Cerebellum (tissue), 4 donors: ENCODE measurements at places on chromosomes 2 and 18.

GRCh38 chr2:134975281-134976009 is 56.8 kb downstream of the CCNT2 start:
- no peak for DNase-seq

- DNase-seq = peak; percentile 50
These were observed 22.4 kb upstream of the RMP24 start for GRCh38 chr18:35949903-35950627.

GRCh38 chr2:213932-214693 is 49.7 kb downstream of the SH3YL1 start:
- DNase-seq = peak; percentile 36

DNA sequence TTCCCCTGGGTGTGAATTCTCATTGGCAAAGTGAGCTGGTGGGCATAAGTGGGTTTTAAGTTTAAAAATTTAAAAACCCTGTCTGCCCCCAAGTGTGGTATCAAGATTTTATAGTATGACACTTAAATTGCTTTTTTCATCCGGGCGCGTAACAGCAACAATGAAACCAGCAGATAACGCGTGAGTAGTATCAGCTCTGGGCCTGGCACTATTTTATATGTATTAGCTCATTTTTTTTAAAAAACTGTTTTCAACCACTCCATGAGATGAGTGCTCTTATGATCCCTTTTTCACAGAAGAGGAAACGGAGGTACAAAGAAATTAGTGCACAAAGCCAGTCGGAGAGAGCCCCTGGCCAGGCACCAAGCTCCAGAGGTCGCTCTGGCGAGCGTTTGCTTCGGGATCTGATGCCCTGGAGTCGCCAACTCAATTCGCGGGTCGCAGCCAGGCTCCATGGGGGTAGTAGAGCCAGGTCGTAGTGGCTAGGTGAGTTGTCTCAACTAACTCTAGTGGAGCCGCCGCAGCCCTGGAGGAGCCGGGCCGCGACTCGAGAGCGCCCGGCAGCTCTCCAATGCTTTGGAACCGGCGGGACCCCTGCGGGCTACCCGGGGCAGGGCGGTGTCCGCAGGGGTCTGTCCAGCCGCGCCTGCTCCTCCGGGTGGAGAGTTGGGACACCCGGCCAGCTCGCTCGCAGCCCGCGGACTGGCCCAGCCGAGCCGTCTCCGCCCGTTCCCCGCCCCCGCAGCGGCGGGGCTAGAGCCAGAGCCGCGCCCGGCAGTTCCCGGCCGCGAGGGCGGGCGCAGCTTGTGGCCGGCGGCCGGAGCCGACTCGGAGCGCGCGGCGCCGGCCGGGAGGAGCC is at the start of gene IL1R1:
TSS of gene IL1R1 (plus strand) at position 777 of the 859 bp plus-strand sequence. CDS start 14,979 bp downstream, outside the sequence.
- DNase-seq = peak; percentile 15

- no peak for DNase-seq
These were observed 194.7 kb downstream of the KLHL29 start for GRCh38 chr2:23579674-23580073.

GRCh38 chr2:209091056-209091455 is 332.8 kb upstream of the MAP2 start:
- no peak for DNase-seq

- DNase-seq = no peak
These were observed 1.1 kb downstream of the SCG2 start for GRCh38 chr2:223601018-223601417.

GRCh38 chr2:62231541-62231940 is 35.6 kb downstream of the B3GNT2 start:
- no peak for DNase-seq

DNA sequence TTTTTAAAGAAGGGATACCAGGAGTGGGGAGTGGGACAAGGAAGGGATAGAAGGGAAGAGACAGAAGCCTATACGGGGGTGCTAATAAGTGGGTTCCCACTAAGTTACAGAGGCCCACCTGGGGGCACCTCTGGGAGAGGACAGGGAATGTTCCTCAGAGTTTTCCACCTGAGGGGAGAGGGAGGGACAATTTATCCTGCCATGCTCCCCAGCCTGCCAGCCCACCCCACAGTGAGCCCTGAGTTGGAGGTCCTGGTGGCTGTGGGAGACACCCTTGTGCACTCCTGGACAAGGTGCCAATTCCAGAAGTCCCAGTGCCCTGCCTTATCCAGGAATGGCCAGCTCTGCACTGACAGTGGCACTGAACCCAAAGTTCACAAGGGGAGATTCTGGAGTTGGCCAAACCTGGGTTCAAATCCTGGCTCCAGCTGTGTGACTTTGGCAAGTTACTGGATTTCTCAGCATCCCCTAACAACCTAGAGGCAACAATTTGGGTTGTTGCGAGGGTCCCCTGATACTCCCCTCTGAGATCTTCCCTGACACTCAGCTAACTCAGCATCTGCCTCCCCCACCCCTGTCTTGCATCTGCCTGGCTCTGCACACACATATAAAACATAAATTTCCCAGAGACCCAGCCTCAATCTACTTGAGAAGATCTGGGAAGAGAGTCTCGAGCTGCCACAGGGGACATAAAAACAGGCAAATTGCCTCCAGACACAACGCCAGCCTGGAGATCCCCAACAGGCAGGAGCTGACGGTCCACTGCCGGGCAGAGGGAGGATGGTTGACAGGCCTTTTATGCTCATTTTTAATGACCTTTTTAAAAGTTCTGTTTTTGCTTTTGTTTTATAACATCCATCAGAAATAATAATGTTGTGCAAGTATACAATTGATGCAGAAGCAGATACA is 98.7 kb upstream of the ST3GAL5 start:
- no peak for DNase-seq

- no peak for DNase-seq
These were observed 11.7 kb downstream of the TGIF1 start for GRCh38 chr18:3461704-3462103.

GRCh38 chr18:44747157-44747556 is 66.5 kb downstream of the SETBP1 start:
- DNase-seq = no peak

DNA sequence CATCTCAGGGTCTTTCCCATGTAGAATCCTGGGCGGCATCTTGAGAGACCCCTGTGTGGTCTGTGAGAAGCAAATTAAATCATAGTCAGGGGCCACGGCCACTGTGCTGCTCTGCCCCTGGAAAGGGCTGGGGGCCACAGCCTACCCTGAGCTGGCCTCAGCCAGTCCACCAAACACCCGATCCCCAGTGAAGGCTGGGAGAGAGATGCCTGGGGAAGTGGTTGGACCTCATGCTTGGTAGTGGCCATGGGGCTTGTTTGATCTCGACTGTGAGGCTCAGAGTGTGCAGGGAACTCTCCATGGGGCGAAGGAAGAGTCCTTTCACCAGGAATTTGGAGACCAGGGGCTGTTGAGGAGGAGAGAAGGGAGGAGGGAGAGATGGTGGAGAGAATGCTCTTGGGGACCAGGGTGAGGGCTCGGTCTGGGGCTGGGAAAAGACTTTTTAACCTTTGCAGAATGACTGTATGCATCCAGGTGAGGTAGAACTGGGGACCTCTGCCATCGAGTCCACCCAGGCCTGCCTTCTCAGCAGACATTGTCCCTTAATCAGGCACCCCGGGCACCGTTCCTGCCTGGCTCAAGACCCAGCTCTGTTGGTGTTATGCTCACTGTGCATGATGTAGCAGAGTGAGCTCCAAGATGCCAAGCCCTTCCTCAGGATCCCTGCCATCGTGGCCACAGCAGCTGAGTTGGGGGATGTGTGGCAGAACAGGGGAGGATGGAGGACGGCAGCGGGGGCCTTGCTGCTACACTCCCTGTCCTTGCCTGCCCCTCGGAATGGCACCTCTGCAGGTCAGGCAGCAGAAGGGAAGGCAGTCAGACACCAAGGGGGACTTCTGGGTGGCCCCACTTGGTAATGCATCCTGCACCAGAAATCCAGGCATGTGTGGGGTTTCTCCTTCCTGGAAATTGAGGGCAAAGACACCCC is 249.9 kb downstream of the DYSF start:
- no peak for DNase-seq

- no peak for DNase-seq
These were observed 27.0 kb downstream of the RBKS start for GRCh38 chr2:27863146-27863545.

DNA sequence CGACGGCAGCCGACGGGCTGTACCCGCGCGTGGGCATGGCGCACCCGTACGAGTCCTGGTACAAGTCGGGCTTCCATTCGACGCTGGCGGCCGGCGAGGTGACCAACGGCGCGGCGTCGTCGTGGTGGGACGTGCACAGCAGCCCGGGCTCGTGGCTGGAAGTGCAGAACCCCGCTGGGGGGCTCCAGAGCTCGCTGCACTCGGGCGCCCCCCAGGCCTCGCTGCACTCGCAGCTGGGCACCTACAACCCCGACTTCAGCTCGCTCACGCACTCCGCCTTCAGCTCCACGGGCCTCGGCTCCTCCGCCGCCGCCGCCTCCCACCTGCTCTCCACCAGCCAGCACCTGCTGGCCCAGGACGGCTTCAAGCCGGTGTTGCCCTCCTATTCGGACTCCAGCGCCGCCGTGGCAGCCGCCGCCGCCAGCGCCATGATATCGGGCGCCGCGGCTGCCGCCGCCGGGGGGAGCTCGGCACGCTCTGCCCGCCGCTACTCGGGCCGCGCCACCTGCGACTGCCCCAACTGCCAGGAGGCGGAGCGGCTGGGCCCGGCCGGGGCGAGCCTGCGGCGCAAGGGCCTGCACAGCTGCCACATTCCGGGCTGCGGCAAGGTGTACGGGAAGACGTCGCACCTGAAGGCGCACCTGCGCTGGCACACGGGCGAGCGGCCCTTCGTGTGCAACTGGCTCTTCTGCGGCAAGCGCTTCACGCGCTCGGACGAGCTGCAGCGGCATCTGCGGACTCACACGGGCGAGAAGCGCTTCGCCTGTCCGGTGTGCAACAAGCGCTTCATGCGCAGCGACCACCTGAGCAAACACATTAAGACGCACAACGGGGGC is 2.0 kb downstream of the SP9 start:
- no peak for DNase-seq

DNA sequence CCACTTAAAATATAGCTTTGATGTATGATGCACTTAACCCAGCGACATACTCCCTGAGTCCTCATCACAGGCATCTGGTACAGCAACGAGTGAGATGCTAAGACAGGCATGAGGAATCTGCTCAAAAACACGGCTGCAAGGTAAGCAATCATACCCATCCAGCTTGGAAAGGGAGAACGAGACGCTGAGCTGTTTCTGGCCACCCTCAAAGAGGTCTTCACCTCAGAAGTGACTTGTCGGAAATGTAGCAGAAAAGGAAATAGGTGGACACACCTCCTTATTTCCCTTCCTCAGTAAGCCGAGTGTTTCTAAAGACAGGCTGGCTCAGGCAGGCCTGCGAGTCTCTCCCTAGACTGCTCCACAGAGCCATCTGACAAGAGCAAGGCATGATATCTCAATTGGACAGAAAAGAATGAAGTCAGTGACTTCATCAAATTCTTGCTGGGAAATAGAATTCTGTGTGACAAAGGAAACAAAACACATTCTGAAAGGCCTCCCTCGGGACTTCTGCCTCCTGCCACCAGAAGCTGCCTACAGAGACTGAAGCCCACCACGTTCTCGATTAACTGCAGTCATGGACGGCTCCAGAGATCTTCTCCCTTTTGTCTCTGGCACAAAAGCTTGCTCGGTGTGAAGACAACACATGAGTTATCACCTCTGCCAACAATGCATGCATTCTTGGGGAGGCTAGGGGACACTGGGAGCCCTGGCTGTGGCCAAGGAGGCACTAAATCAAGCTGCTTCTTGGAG is 84.3 kb downstream of the UXS1 start:
- DNase-seq = no peak

- DNase-seq = no peak
These were observed 373.0 kb downstream of the ZEB2 start for GRCh38 chr2:144146876-144147275.

DNA sequence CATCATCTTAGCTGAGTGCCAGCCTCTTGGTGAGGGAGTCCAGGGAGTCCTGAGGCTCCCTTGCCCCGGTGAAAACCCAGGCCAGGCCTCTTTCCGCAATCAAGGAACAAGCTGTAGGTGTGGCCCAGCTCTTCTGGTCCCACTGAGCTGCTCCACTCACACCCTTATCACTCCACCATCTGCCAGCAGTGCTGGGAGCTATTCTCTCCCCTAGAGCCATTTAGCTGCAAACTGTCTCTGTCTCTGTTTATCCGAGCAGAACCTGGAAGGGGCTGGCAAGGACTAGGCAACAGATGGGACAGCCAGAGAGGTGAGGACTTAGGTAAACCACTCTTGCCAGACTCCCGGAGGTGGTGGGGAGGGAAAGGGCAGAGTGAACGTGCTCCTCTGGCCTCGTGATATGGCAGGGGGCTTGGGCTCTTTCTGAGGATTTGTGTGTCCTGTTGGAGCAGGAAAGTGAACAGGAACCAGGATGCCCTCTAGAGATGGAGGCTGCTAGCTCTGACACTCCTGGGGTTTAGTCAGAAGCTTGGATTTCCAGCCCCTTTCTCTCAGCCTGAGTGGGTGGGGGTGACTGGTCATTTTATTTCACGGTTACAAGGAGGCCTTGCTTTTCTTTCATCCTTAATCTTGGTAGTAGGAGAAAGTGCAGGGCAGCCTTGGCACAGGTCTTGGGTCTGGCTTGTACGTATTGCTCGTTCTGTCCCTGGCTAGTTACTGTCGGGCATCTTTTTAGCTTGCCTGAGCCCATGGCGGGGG is 19.6 kb downstream of the B3GNT2 start:
- DNase-seq = peak; percentile 87

DNA sequence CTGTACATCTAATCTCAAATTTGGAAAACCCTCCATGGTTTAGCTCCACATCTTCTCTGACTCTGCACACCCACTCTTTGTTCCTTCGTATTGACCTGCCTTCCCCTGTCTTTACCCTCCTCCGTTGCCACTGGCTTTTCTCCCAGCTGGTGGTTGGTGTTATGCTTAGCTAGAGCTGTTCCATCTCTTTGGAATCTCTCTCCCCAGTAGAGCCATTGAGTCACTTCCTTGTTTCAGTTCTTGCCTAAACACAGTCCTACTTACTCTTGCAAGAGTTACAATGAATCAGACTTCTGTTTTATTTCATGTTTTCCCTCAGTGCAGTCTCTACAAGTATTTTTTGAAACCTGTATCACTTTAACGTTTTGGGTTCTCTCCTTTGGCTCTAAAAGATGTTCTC is 263.9 kb downstream of the LTBP1 start:
- no peak for DNase-seq

GRCh38 chr2:27973592-27973991 is 83.1 kb downstream of the BABAM2 start:
- DNase-seq = no peak

GRCh38 chr18:77061946-77062517 is 70.6 kb downstream of the MBP start:
- DNase-seq = no peak

GRCh38 chr18:2716394-2717326 is 61.1 kb downstream of the SMCHD1 start:
- peak; percentile 68 for DNase-seq

DNA sequence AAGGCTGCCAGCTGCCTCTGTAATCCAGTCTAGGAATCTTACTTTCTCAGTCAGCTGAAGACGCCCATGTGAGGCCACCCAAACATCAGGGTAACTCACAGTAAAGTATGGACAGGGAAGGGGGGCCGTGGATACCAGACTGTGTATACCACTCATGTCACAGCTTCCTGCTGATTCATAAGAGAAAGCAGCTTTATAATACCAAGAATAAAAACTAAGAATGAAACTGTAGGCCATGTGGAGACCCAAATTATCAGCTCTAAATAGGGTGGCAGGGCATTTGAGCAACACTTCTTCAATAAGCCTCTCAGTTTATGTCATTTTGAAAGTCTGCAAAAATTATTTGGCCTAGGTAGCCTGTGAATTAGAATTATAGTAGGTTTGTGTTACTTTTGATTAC is 115.0 kb upstream of the CDCA7 start:
- DNase-seq = no peak

- no peak for DNase-seq
These were observed 147.5 kb downstream of the METTL4 start for GRCh38 chr18:2423761-2424160.
